ENCODE measurements at places on chromosomes 4 and X.

DNA sequence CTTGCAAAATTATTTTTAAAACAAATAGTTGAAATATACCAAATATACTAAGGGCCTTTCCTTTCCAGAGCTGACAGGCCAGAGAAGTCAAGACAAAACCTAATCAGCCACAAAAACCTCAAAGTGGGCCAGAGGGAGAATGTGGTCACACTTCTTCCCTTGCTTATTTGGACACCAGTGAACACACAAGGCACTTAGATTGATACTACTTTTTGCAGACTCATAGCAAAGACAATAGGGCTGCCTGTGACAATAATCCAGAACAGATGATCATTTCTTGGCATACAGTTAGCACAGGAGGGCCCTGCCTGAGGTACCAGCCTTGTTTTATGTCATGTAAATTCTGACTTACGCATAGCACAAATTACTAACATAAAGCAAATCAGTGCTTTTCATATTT, 215.7 kb upstream of the NEIL3 start:
- DNase-seq = no peak

DNA sequence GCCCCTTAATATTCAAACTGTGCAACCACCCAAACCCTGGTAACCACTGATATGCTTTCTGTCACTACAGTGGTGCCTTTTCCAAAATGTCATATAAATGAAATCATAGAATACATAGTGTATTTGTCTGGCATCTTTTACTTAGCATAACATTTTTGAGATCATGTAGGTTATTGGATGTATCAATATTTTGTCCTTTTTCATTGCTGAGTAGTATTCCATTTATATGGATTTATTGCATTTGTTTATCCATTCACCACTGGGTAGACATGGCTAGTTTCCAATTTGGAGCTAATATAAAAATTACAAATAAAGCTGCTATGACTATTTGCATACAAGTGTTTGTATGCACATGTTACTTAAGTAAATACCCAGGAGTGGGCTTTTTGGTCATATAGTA, 121.6 kb downstream of the TMEM144 start:
- no peak for DNase-seq

DNA sequence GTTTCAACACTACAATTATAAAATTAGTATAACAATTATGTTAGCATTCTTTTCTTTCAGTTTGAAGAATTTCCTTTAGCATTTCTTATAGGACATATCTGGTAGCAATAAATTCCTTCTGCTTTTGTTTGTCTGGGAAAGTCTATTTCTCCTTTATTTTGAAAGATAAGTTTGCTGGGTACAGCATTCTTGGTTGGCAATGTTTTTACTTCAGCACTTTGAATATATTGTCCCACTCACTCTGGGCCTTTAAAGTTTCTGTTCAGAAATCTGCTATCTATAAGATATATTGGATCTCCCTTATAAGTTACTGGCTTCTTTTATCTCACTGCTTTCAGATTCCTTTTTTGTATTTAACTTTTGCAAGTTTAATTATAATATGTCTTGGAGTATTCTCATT, 222.1 kb downstream of the PARM1 start:
- DNase-seq = no peak

- DNase-seq = no peak
Observed at GRCh38 chr4:66252291-66252690, 582.0 kb upstream of the EPHA5 start.

DNA sequence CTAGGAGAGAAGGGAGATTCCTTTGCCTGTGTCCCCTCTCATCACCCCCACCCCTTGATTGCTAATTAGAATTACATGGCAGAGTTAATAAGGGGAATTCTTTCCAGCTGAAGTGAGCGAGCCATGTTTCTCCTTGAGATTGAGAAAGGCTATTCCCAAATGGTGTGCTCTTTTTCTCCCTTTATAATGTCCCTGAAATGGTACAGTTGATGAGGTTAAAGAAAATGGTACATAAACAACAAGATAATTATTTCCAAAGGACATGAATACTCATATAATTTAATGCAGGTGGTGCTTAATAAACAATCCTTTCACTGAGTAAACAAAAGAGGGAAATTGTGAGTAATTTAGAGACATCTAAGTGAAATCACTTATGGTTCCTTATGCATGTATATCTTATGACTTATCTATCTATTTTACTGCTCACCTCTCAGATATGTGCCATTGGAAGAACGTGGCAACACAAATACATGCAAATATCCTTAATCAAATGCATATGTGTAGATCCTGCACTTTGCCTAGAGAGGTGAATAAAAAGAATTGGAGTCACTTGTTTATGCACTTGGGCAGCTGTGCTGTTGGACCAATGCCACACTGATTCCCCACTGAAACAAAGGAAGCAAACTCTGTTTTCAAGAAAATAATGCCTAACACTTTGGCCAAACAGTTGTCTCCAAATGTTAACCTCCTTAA, 106.6 kb upstream of the WDR44 start:
- DNase-seq = no peak

DNA sequence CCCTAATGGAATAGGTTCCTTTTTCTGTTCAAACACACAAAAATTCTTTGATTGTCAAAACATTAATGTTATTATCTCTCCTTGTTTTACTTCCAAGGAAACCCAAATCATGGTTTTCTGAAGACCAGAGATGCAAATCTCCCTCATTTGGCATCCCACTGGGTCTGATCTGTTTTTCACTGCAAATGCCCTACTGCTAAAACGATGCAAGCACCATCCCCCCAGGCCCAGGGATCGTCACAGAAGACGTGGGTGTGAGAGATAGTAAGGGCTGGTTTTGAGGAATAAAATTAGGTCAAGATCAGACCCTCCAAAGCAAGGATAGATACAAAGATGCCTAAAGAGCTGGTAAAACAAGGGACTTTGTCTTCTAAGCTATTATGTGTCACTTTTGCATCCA, 33.6 kb downstream of the GSPT2 start:
- DNase-seq = no peak

All from germinal center (tissue), 1 donor.